GM23338 (cell line): ENCODE measurements at places on chromosomes 4 and X. TPM values are rescaled to one million over a fixed set of nuclear protein-coding genes. Genes with fewer than 3 reads are reported as not detected.
A peak's percentile ranks its signal among the peaks of the same experiment; 100 is the strongest.

The MAGEA2 gene
- total RNA-seq: 0.50 and 5.5 TPM in 2 replicates

The TGIF2LX gene
- total RNA-seq: not detected in 2 replicates

The C4orf51 gene
- not detected in 2 replicates for total RNA-seq

The TREX2 gene
- 1.7 and 4.6 TPM in 2 replicates for total RNA-seq

The MAGEA11 gene
- not detected in 2 replicates for total RNA-seq

The LONRF3 gene
- total RNA-seq: 0.10 and 0.12 TPM in 2 replicates

- peak; percentile 43 for DNase-seq
Observed at GRCh38 chrX:19225909-19226308, 103.6 kb upstream of the ADGRG2 start.

DNA sequence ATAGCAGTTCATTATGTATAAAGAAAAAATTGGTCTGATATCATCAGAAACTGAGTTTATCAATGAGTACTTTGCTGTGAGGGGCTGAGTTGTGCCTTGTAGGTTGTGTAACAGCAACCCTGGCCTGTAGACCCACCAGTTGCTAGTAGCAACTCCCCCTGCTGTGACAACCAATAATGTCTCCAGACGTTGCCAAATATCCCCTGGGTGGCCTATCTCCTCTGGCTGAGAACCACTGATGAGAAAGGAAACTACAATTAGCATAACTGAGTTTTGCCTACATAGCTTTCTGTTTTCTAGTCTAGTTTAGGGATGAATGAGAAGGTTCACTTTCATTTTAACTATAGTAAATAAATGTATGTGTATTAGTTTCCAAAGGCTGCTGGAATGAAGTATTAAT, 234.1 kb downstream of the CPE start:
- peak; percentile 33 for DNase-seq

- DNase-seq: peak; percentile 8
Observed at GRCh38 chr4:70133473-70133872, 20.6 kb upstream of the PRR27 start.

DNA sequence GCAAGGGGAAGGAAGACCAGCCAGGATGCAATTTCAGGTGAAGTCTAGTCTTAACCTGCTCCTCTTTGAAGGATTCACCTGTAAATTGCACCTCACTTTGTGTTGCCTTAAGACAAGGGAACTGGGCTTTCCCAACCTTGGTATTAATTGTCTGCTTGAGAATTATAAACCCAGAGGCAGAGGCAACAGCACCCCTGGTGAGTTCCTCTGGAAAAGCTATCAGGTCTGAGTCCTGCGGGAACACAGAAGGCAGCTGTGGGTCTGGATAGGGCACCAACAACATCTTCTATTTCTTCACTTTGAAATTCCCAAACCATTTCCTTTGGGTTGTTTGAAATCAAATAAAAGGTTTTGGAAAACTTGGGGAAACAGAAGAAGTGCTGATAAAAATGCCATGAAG, 109.2 kb upstream of the NPY2R start:
- peak; percentile 27 for DNase-seq

GRCh38 chrX:134073341-134073740, 87.9 kb upstream of the GPC3 start:
- DNase-seq: no peak

- DNase-seq: no peak
Observed at GRCh38 chrX:46820391-46821100, 16.3 kb upstream of the RP2 start.

- no peak for DNase-seq
Observed at GRCh38 chrX:104854188-104854587, 288.2 kb downstream of the IL1RAPL2 start.
